Iris pigment epithelial cell (primary cell): ENCODE measurements at places on chromosomes 12 and 14.
A peak's percentile ranks its signal among the peaks of the same experiment; 100 is the strongest.

GRCh38 chr12:2958432-2959191 lies 585 bp upstream of the TEAD4 start:
- DNase-seq, result peak; percentile 59

DNA sequence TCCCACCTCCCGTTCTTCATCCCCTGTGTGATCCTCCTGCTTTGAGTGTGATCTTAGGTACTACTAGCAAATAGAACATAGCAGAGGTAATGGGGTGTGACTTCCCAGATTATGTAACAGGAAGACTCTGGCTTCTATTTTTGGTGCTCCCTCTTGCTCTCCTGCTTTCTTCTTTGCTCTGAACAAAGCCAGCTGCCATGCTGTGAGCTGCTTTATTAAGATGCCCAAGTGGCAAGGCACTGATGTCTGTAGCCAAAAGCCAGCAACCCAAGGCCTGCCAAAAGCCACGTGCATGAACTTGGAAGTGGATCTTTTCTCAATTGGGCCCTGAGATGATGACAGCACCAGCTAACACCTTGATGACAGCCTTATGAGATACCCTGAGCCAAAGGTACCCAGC lies 5.8 kb upstream of the MFAP5 start:
- DNase-seq, result no peak

- DNase-seq, result no peak
These were observed 22.4 kb upstream of the CD9 start for GRCh38 chr12:6177642-6178358.

- peak; percentile 76 for DNase-seq
These were observed 34.0 kb downstream of the FIGNL2 start for GRCh38 chr12:51814311-51815088.

DNA sequence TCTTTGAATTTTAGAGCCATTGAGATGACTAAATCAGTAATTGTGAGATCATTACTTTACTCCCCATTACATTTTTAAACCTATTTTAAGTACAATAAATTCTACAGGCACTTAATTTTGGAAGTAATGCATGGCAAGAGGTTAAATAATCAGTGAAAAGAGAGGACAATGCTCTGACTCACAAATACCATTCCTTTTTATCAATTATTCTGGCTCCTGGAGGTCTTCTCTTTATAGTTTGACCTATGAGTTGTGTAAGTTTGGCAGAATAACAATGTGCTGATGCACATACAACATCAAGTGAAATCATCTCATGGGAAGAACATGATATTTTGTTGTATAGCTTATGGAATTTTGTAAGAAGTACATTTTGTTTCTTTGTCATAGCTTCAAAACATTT lies 166.7 kb downstream of the TMTC3 start:
- DNase-seq, result peak; percentile 95

GRCh38 chr12:116698554-116699075 lies 39.3 kb downstream of the SPRING1 start:
- no peak for DNase-seq

DNA sequence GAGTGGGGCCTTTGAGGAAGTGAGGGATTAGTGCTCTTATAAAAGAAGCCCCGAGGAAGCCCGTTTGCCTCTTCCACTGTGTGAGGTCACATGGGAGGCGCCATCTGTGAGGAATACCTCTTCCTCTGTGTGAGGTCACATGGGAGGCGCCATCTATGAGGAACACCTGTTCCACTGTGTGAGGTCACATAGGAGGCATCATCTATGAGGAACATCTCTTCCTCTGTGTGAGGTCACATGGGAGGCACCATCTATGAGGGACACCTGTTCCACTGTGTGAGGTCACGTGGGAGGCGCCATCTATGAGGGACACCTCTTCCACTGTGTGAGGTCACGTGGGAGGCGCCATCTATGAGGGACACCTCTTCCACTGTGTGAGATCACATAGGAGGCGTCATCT lies 69.7 kb downstream of the SLC24A4 start:
- no peak for DNase-seq

GRCh38 chr12:31759632-31760459 lies 31.0 kb upstream of the AMN1 start:
- no peak for DNase-seq

DNA sequence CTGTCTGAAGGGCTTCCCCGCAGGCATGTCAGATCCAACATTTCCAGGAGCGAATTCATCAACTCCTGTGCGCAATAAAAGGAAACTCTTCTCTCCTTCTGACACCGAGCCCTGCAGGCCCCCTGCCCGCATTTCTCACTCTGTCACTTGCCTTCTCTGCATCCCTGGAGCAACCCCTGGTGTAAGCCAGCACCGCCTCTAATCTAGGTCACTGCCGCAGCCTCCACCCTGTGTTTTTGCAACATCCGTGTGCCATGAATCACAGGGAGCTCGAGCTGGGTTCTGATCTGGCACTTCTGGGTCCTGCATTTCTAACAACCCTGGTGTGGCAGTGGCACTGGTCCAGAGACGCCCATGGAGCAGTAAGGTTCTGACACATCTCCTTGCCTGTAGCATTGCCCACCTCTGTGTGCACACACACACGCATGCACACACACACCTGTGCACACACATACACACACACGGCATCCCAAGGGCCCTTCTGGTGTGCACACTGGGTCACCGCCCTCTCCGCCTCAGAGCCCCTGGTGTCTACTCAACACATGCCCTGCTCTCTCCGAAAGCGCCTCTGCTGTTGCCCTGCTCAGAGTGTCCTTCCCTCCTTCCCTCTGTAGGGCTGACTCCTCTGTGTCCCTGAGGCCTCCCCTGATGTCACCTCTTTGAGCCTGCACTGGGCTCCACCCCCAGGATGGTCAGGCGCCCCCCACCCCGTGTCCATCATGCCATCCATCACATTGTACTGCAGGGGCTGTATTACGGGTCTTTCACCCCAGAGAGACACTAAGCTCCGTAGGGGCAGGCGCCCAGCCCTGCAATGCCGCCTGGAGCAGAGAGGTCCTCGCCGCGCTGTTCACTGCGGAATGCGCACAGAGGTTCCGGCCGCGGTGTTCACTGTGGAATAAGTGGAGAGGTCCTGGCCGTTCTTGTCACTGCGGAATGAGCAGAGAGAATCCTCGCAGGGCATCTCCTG lies 111.4 kb upstream of the SFSWAP start:
- no peak for DNase-seq

GRCh38 chr12:92255741-92256140 lies 110.1 kb upstream of the BTG1 start:
- DNase-seq, result no peak

DNA sequence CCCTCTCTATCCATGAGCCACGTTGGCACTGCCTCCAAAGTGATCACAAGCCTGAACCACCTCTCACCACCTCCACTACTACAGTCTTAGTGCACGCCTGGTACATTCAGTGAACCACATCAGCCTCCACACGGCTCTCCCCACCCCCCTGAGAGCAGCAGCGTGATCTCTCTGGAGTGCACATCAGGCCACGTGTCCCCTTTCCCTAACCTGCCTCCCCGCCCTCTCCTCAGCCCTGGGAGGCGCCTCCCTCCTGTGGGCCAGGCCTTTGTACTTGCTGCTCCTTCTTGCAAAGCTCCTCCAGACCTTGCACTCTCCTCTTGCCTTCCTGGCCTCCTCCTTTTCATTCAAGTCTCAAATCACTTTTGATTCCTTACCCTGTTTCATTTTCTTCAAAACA lies 49.8 kb downstream of the SLC6A12 start:
- no peak for DNase-seq

DNA sequence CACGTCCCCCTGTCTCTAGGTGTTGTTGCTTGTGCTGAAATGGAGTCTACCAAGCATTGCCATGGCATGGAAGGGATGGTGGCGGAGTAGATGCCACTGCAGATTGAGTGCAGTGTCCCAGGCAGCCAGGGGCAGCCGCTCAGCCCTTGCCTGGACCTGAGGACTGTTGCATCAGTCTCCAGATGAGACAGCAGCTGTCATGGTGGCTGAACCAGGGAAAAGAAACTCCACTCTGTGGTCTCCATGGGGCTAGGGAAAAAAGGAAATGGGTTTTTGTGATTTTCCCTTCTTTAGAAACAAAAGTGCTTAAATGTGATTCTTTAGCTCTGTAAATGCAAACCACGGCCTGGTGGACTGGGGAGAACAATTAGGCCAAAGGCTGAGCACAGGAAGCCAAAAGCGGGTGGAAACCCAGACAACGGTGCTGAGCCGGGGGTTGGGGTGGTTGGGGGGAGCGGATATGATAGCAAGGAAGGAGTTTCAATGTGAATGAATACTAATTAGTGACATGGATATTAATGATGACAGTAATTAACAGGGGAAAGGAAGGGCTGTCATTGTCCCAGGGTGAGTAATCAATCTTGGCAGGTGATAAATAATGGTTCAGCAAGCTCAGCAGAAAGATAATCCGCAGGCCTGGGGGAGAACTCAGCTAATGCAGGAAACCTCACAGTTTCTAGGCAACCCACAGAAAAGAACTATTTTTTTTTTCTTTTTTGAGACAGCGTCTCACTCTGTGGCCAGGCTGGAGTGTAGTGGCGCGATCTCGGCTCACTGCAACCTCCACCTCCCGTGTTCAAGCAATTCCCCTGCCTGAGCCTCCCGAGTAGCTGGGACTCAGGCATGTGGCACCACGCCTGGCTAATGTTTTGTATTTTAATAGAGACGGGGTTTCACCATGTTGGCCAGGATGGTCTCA lies 442.6 kb downstream of the DPF3 start:
- DNase-seq, result no peak

- DNase-seq, result no peak
These were observed 270.1 kb downstream of the ZFP36L1 start for GRCh38 chr14:68522510-68523325.

GRCh38 chr12:95962222-95962621 lies 19.1 kb downstream of the AMDHD1 start:
- DNase-seq, result no peak

- DNase-seq, result peak; percentile 42
These were observed 1128.3 kb upstream of the FLRT2 start for GRCh38 chr14:84401631-84402030.

- DNase-seq, result no peak
These were observed 243.2 kb downstream of the SPTSSA start for GRCh38 chr14:34218881-34219280.

GRCh38 chr12:89040146-89040964 lies 311.9 kb downstream of the DUSP6 start:
- peak; percentile 87 for DNase-seq

DNA sequence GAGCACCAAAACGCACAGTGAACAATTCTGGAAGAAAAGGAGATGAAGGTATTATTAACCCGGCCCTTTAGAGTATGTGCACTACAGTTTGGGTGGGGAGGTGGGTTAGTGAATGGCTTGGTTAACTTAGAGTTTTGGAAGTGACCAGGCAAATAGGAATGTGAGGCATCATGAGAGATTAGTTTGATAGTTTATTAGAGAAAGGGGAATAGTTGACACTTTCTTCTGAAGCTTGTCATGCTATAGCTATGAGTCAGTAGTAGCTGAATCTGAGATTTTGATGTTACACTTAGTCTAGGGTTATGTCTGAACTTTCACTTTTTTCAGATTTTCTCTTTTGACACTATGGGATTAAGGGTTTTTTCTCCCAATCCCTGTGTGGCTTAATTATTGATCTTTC lies 567.2 kb downstream of the SNAPC1 start:
- DNase-seq, result peak; percentile 55

GRCh38 chr12:128073937-128074336 lies 193.0 kb upstream of the TMEM132C start:
- DNase-seq, result no peak

DNA sequence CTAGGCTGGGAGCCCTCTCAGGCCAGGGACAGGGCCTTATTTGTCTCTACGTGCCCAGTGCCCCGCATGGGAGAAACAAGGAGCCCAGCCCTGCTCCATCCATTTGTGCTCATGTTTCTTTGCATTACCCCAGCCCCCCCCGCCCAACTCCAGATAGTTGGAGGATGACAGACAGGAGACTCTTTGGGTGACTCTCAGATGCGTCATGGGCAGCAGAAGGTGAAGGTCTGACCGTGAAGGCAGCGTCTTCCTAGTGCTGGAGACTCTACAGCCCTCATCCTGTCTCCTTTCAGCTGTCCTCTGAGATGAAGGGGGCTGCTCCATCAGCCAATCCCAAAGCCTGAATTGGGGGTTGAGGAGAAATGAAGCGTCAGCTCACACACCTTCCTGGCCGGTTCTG lies 283 bp upstream of the PSMB11 start:
- DNase-seq, result no peak

DNA sequence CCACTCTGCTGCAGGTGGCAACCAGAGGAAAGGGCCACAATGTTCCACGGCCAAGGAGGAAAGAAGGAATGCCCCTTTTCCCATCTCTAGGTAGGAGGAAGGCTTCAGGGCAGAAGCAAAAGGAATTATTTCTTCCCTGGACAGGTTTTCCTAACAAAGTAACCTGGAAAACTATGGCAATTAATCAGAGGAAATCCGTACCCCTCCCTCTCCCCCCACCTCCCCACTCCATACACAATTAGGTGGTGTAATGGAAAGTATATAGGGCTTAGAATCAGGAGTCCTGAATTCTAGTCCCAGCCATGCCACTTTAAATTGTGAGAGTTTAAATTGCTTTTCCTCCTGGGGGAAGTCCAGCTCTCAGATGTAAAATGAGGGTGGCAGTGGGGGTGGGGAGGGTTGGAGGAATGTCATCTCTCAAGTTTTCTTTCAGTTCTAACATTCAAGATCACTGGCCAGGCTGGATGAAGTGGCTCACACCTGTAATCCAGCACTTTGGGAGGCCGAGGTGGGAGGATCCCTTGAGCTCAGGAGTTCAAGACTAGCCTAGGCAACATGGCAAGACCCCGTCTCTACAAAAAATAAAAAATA lies 1.7 kb downstream of the DHH start:
- no peak for DNase-seq

DNA sequence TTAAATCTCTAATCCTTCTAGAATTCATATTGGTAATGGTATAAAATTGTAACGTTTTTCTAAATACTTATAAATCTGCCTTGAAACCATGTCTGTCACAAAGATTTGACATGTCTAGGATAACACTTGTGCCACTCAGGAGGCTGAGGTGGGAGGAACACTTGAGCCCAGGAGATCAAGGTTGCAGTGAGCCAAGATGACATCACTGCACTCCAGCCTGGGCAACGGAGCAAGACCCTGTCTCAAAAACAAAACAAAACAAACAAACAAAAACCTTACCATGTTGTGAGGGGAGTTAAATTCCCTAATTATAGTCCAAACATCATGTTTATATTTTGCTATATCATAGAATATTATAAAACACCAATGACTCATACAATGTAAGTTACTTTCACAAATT lies 317.5 kb upstream of the SOX5 start:
- no peak for DNase-seq

GRCh38 chr14:38755036-38755435 lies 348.0 kb downstream of the SEC23A start:
- DNase-seq, result no peak

GRCh38 chr12:6708960-6709394 lies 8.4 kb upstream of the PIANP start:
- DNase-seq, result no peak

DNA sequence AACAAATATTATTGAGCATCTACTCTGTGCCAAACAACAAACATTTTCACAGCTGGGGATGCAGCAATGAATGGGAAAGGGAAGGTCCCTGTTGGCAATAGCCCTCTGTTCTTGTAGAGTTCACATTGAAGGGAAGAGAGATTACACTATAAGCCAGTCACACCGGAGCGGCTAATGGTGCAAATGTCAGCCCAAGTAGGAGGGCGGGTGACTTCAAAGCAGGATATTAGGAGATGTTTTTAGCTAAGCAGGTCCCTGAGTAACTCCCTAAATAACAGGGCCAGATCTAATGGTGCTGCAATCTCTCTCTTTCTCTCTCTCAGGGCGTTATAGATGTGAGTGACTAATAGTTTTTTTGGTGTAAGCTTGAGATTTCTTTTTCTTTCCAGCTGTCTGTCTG lies 30.7 kb downstream of the FLVCR2 start:
- DNase-seq, result peak; percentile 5
